ENCODE measurements at places on chromosomes 2 and 18. TPM values are rescaled to one million over a fixed set of nuclear protein-coding genes. Genes with fewer than 3 reads are reported as not detected.

SAP130 gene
- total RNA-seq = 6.9 TPM

ATP8B1 gene
- 5.2 TPM for total RNA-seq

TSPYL6 gene
- total RNA-seq = not detected

C2orf92 gene
- total RNA-seq = 4.9 TPM

FAM168B gene
- total RNA-seq = 101 TPM
